Globus pallidus (tissue), 1 donor: ENCODE measurements at places on chromosomes 3 and 15.

GRCh38 chr3:71389191-71389590 lies 194.3 kb downstream of the FOXP1 start:
- no peak for DNase-seq

GRCh38 chr3:40240921-40241320 lies 68.6 kb upstream of the EIF1B start:
- no peak for DNase-seq

- DNase-seq = no peak
Measured at GRCh38 chr3:110027446-110028080, 690.2 kb upstream of the DPPA4 start.

GRCh38 chr3:142866841-142867631 lies 21.8 kb downstream of the PCOLCE2 start:
- no peak for DNase-seq

GRCh38 chr15:99989095-99989494 lies 255.9 kb upstream of the LYSMD4 start:
- DNase-seq = no peak

- no peak for DNase-seq
Measured at GRCh38 chr15:38325648-38325990, 73.0 kb downstream of the SPRED1 start.

GRCh38 chr3:35426366-35426958 lies 212.9 kb upstream of the ARPP21 start:
- DNase-seq = no peak

GRCh38 chr3:45093176-45093575 lies 53.0 kb downstream of the CDCP1 start:
- DNase-seq = no peak

- peak; percentile 46 for DNase-seq
Measured at GRCh38 chr3:61564395-61565059, 3.2 kb downstream of the PTPRG start.

DNA sequence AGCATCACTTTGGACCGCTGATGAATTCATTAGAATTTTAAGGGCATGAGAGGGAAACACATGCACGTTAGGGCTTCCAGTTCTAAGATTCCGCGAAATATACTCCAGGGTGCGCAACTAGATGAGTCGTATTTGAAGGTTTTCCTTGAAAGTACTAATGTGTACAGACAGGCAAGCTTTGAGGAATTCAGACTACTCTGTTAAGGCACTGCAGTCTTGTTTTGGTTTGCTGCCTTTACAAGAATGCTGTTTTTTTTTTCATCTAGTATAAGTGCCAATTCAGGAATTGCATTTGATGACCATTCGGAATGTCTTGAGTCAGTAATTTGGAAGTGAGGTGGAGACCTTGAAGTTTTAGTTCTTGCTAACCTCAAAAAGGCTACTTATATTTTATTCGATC lies 19.1 kb downstream of the TRNT1 start:
- no peak for DNase-seq

- no peak for DNase-seq
Measured at GRCh38 chr3:77186728-77187127, 146.8 kb downstream of the ROBO2 start.

GRCh38 chr3:188488801-188489200 lies 334.8 kb downstream of the LPP start:
- DNase-seq = no peak

GRCh38 chr15:58576657-58577056 lies 144.9 kb downstream of the LIPC start:
- no peak for DNase-seq

GRCh38 chr15:77019521-77020331 lies 24.8 kb downstream of the PSTPIP1 start:
- DNase-seq = no peak

DNA sequence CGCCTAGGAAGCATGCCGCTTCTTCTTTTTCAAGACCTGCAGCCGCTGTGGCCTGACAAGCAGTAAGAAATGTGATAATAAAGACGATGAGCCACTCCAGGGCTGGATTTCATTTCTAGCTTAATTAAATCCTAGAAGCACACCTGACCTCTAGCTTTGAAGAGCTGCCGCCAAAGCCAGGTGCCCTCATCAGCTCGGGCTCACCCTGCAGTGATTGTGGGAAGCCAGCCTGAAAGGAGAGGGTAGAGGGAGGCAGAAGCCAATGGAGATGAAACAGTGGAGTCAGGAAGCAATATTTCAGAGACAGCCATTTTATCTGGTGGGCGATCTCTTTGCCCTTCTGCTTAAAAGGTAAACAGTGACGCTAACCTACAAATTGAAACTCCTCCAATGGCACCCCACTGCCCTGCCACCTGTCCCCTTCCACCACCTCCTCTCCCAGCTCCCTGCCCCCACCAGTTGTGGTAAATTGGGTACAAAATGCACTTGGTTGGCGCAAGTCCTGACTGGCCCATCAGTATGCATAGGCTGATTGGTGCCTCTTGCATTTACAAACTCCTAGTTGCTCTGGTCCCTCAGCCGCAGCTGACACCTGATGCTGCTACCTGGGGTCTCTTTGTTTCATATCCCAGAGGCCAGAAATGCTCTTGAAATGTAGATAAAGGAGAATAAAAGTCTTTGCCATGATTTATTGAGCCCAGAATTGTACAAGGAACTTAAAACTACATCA lies 385.3 kb downstream of the PDCD6IP start:
- no peak for DNase-seq

DNA sequence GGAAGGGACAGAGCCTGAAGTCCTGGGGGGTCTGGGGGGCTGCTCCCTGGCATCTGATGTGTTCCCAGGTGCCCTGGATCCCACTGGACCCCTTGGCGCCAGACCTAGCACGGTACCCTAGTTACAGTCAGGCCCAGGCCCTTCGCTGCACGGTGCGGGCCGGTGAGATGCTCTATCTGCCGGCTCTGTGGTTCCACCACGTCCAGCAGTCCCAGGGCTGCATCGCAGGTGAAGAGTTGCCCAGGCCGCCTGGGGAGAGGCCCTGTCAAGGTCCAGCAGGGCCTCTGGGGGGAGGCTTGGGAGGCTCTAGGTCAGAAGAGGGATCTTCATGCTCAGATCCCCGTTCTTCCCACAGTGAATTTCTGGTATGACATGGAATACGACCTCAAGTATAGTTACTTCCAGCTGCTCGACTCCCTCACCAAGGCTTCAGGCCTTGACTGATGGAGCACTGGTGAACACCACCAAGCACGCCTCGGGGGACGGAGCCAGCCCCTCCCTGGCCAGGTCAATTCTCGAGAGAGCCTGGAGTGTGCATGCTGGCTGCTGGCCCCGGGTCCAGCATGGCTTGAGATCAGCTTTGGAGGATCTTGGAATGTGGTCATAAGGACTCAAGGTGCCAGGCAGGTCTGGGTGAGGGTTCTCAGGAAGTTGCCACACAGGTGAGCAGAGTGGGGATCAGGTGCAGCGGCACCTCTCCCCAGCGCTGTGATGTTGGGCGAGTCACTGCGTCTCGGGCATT lies 1.8 kb upstream of the PLA2G4B start:
- DNase-seq = no peak

DNA sequence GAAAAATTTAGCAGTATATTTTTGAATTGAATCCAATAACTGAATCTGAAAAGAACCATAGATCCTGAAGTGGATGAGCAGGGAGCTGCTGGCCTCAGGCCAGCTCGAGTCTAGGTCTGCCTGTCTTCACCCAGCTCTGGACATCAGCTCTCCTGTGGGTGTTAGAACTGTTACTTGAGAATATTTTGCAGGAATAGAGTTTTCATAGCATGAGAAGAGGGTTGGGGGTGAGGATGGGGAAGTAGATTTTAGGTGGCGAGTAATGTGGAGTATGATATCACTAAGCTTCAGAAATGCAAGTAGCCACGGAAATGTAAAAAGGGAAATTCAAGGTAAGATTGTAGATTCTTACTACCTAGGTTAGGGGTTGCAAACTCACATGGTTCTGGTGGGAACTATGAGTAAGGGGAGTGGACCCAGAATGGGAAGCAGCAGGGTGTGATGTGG lies 6.2 kb downstream of the RAB8B start:
- DNase-seq = no peak

DNA sequence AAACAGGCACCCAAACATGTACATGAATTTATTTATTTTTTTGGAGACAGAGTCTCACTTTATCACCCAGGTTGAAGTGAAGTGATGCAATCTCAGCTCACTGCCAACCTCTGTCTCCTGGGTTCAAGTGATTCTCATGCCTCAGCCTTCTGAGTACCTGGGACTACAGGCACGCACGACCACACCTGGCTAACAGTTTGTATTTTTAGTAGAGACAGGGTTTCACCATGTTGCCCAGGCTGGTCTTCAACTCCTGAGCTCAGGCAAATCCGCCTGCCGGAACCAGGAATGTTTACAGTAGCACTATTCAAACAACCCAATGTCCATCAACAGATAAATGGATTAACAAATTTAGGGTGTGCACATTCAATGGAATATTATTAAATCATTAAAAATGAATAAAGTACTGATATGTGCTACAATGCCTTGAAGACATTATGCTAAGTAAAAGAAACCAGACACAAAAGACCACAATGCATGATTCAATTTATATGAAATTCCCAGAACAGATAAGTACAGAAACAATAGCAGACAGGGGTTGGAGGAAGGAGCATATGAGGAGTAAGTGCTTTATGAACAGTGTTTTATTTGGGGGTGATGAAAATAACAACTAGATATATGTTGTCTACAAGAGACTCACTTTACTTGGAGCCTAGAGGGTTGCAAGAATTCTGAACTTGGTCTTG lies 1.3 kb downstream of the LEO1 start:
- no peak for DNase-seq

- DNase-seq = no peak
Measured at GRCh38 chr3:134317106-134317947, 56.9 kb downstream of the AMOTL2 start.

GRCh38 chr15:80418892-80419537 lies 14.8 kb downstream of the ARNT2 start:
- peak; percentile 46 for DNase-seq

DNA sequence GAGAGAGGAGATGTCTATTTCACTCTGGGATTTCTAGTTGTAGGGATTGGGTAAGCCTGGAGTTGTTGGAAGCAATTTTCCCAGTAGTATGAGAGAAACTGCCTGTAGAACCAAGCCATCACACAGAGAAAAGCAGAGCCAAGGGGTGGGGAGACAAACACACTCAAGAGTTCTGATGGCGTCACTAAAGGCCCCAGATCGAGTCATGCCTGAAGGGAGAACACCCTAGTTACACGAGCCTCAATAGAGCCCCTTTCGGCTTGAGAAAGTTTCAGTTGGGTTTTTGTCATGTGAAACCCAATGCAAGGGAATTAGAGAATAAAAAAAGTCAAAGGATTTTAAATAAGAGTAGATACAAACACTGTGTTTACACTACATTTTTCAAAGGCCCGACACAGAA lies 66.1 kb upstream of the PFN2 start:
- no peak for DNase-seq

DNA sequence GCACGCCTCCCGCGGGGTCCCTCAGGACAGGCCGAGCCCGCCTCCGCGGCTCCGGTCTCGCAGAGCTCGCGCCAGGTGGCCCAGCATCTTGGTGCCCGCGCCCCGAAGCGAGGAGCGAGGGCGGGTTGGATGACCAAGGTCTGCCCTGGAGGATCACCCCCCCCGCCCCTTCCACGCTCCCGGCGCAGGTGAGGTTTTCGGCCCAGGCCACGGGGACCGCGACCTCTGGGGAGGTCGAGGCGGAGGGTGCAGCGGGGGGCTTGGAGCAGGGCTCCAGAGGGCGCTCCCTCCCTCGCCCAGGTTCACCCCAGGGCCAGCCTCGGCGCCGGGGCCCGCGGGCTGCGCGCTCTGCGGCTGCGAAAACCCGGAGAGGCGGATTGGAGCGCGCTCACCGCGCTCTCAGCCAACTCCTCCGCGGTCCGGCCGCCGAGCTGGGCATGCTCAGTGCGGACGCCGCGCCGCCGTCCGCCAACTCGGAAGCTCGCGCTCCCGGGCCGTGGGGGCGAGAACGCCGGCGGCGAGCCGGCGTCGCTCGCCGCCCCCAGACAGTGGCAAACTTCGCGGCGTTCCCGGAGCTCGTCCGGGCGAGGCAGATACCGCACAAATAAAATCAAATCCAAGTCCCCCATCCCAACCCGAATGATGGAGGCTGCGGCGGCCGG lies at the start of gene MED12L:
TSS of gene MED12L (plus strand) at position 438 of the 662 bp plus-strand sequence. CDS start 1,263 bp downstream, outside the sequence.
- peak; percentile 58 for DNase-seq

GRCh38 chr3:102460579-102460978 lies 25.8 kb downstream of the ZPLD1 start:
- DNase-seq = no peak

DNA sequence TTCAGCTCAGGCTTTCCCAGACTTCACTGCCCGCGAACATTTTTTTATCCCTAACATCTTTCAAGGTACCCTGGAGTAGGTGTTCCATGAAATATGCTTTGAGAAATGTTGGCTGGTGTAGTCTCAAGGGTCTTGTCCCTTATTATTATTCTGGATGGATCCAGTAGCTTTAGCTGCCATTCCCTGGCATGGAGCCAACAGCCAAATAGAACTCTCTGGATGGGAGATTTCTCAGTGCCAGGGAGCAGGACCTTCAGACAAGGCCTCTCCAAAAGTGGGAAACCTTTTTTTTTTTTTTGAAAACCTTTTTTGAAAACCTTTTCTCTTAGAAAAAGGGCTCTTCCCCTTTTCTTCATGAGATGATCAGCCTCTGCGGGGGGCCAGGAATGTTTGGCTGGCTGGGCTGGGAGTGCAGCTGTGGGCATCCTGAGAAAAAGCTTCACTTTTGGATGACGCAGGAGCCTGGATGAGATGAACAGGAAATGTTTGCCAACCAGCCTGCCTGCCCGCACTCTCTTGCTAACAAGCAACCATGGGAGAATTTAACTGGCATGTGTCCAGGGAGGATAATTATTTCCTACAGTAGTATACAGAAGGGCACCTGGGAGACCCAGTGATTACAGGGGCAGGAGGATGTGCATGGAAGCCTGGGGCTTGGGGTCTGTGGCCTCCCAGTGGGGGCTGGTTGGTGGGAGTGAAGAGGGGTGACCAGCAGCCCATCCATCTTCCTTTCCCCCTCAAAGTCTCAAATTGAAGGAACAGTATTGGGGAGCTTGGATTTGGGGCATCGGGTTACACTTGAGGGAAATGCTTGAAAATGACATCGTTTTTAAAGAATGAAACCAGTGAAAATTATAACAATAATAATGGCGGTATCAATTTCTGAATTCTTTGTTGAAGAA lies 109.1 kb upstream of the LRIG1 start:
- peak; percentile 45 for DNase-seq
